ENCODE measurements at places on chromosomes 2 and 18.

GRCh38 chr18:26506012-26506411 lies 42.3 kb downstream of the KCTD1 start:
- DNase-seq = no peak

DNA sequence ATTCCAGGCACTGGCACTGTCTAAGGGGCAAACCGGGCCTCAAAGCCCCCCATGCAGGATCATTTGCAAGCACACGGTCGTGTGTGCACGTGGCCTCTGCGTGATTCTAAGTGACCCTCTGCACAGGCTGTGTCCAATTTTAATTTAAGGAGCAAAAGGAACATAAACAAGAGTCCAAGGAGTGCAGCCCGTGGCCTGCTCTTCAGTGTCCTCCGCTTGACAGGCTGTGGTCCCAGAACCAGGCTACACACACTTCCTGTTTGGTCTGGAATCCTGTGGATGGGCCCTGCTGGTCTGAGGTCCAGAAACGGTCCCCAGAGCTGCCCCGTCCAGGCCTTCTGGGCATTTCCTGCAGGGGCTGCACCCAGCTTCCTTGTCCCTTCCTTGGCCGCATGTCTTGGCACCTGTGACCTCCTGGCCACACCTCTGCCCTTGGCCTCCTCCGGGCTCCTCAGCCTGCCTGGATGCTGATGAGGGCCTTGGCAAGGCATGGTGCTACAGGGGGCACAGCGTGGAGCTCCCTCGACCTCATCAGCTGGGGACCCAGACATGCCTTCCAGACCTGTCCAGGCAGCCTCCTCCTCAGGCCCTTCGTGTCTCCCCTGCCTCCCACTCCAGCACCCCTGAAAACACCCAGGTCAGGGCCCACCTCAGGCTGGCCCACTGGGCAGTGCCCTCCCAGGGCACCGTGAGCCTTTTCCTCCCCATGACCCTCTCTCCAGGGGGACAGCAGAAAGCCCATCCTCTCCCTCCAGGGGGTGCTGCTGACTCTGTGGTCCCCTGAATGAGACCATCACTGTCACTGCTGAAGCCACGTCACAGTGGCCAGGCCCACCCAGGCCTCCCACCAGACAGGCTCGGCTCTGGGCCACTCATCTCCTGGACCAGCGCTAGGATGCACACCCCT lies 136.4 kb upstream of the GPC1 start:
- no peak for DNase-seq

DNA sequence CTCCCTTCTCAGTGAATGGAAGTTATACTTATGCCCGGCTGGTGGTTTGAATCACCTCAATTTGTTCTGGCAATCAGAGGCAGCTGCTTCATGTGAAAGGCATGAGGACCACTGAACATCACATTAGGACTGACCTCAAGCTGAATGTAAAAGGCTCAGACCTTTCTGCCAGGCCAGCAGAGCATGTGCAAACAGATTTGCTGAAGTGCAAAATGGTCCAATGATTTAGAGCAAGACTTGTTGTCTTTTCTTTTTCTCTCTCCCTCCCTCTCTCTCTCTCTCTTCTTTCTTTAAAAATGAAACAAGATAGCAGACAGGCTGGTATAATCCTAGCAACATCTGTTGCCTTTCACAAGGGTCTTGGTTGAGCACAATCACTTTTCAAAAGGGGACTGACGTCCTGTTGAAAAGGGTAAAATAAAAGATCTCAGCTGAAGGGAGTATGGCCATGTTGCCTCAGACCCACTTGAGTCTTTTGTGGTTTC lies 13.3 kb upstream of the CDH7 start:
- no peak for DNase-seq

DNA sequence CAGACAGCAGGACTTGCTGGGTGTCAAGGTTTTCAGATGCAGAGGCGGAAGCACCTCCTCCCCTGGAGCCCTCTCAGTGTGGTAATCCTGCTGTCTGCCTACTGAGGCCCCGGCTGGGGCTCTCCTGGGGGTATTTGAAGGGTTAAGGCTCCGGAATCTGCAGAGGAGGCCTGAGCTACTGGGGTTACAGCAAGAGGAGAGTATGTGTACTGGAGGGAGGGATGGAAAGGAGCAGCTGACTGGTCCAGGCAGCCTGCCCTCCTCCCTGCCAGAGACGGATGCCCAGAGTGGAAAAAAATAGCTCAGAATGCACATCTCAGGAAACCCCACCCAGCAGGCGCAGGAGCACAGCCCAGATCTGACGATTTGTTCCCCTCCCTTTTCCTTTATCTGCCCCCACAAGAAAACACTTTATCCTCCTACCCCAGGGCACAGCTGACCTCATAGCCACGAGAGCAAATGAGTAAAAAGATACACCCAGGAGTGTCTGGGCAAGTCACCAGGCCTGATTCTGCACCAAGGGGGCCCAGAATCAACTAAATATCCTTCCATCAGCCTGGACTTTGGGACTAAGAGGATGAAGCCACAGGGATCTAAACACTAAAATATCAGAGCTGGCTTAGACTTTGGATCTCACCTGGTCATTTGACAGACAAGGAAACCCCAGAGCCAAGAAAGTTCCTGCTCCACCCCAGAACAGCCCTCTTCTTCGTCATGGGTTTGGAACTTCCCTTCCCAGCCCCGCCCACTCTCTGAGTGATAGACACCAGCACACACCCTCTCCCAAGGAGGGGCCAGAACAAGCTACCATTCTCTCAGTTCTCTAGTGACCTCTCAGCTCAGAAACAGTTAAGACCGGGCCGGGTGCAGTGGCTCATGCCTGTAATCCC lies 5.5 kb downstream of the TMBIM1 start:
- peak; percentile 94 for DNase-seq

DNA sequence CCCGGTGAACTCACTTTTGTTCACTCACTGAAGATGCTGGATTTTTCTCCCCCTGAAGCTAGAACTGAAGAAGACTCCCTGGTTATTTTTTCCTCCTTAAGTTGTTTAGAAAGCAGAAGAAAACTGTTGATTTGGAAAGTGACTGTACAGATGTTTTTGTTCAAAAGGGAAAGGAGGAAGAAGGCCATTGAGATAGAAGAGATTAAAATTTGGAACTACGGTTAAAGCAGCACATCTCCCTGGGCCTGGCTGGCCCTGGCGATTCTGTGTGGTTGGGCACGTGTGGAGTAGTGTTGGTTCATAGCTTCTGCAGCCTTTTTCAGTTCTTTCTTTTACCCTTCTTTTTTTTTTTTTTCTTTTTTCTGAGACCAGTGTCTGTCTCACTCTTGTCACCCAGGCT lies 109.2 kb downstream of the MAP4K4 start:
- no peak for DNase-seq

DNA sequence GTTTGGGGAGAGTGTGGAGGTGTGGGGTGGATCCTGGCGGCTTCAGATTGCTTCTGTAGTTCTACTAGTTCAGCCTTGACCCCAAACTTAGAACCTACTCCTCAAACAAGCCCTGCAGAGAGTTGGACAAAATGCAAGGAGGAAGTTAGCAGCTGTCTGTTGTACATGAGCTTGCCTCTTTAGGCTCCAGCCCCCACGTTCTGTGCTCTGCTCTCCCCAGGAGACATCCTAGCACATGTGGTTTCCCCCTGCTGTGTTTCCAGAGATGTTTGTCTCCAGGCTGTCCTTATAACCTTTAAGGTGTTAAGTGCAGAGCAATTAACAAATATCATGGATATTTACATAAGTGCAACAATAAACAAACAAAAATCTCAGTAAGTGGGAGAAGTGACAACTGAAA lies 111.1 kb downstream of the ACOXL start:
- no peak for DNase-seq

DNA sequence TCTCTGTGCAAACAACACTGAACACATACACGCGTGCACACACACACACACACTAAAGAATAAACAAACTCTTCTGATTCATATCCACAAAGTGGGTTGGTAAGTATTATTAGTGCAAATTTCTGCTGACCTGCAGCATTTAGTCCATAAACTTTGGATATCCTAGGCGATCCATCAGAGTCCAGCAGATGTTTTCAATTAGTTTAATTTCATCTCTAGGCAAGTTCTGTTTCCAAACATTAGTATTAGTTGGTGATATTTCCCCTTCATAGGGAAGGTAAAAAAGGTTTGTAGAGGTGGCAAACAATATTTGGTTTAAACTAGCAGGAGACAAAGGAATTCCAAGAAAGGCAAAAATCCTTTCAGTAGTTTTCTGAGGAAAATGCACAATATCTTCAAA lies 5.7 kb downstream of the DSEL start:
- peak; percentile 22 for DNase-seq

DNA sequence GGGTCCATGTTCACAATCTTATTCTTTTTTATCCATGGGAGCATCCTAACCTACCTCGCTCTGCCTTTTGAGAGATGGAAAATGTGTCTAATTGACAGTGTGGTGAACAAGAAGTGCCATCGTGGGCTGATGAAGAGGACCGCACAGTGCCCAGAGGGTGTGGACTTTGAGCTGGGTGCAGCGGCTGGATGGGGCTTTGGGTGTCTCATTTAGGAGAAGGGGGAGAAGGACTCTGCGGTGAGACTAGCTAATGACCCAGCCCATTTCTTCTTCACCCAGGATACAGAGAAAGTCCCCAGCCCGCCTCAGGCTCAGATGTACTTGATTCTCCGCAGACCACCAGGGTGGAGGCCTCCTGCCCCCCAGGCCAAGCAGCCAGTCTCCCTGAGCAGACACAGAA lies 33.7 kb upstream of the SNTG2 start:
- no peak for DNase-seq

DNA sequence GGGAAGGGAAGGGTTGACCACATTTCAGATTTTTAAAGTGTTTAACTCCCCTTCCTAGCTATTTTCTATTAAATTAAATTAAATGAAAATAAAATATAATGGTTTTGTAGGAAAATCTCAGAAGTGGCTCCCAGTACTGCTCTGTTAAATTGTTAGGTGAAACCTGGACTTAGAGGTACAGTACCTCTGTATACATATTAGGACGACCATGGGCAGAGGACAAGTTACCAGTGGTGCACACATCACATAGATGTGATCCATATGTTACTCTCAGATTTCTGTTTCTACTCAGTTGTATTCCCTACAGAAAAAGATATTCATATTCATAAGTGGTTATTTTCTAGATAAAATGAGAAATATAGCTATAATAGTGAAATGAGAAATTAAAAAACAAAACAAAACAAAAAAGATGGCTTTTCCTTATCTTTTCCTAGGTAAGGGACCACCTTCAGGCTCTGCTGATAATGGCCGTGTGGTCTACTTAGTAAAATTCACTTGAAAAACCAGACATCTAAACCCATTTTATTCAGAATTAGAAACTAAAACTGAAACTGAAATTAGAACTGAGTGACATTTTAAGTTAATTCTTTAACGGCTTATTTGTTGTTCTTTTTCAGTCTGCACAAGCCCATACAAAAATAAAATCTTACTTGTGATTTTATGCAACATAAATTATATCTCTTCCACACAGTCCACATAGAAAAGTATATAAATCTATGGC lies 832.5 kb upstream of the CHAC2 start:
- no peak for DNase-seq

DNA sequence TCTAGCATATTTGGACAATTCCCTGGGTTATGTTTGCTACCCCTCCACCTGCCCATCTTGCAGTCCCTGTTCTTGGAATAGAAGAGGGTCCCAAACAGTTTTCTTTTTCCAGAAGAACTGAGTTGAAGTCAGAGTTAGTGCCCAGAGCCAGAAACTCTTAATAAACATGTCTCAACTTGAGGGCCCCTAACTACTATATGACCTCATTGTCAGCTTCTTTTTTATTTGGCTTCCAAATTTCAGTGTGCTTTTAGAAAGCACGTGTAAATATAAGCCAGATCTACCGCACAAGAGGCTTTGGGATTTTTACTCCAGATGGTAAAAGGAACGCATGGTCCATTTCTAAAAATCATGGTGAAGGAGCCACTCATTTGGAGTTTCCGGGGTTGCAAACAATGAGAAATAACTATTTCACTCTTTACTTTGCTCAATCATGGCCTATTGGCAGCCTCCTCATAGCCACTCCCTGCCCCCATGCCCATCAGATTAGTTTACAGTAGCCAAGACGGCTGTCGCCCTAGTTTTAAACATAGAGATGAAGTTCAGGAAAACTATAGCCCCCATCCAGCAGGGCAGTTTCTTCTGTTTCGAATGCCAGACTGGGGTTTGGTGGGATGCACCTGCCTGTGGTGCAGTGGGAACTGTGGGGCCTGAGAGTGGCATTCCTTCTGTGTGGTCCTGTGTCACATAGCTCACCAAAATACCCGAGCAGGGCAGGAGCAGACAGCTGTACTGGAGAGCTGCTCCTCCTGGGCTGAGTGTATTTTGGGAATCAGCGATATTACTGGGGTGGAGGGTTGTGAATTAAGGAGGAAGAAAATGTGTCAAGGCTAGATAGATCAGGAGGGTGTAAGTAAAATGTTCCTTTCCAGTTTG lies 1.7 kb downstream of the MAPRE3 start:
- no peak for DNase-seq

GRCh38 chr2:181810823-181811695 lies 80.5 kb upstream of the ITPRID2 start:
- DNase-seq = peak; percentile 84

GRCh38 chr18:76584414-76585310 lies 89.6 kb upstream of the ZNF516 start:
- DNase-seq = no peak

GRCh38 chr2:95267458-95268210 lies 6.6 kb upstream of the PROM2 start:
- DNase-seq = no peak

GRCh38 chr2:240420206-240421104 lies 15.0 kb upstream of the GPC1 start:
- no peak for DNase-seq

DNA sequence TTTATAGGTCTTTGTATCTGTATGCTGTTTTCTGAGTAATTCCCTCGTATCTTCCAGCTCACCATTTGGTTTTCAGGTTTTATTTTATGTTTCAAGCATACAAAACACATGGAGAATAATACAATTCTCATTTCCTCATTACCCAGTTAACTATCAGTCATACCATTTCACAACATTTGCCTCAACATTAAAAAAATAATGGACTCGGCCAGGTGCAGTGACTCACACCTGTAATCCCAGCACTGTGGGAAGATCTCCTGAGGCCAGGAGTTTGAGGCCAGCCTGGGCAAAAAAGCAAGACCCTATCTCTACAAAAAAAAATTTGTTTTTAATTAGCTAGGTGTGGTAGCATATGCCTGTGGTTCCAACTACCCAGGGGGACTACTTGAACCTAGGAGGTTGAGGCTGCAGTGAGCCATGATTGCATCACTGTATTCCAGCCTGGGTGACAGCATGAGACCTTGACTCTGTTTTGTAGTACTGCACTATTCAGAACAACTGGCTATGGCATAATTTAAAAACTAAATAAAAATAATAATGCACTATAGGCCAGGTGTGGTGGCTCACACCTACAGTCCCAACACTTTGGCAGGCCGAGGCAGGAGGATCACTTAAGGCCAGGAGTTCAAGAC lies 20.3 kb downstream of the NPC1 start:
- no peak for DNase-seq
